Omental fat pad (tissue), 4 donors: ENCODE measurements at places on chromosomes 7 and 10. TPM values are rescaled to one million over a fixed set of nuclear protein-coding genes. Genes with fewer than 3 reads are reported as not detected.

Gene TRIM50
- not detected for total RNA-seq

Gene UNCX
- total RNA-seq, result not detected

Gene C7orf57
- not detected for total RNA-seq

Gene MET
- 24.9 TPM for total RNA-seq

Gene CTBP2
- 44.4 TPM for total RNA-seq

Gene DNAJC30
- total RNA-seq, result 4.0 TPM

Gene SP4
- 3.6 TPM for total RNA-seq

Gene NXPH1
- not detected for total RNA-seq

DNA sequence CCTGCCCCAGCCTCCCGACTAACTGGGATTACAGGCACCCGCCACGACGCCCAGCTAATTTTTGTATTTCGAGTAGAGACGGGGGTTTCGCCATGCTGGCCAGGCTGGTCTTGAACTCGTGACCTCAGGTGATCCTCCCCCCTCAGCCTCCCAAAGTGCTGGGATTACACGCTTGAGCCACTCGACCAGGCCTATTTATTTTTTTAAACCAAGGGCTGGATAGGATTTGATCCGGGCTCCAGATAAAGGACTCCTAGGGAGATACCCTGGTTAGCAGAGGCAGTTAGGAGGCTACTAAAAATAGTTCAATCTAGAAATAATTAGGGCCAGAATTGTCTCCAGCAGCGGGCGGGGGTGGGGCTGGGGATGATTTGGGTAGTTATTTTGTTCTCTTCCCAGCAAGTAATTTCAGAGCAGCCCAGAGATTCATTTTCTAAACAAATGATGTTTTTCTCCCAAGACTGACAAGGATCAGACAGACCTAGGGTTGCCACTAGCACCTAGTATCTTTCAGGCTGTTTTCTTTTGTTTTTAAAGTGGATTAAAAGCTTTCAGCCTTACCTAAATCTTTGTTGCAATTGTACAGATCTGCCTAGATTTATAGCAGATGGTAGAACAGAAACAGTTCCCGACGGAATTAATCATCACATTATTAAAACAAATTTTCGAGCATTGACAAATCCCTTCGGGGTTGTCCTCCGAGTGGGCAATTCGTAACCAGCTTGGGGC, 859 bp upstream of the SMC3 start:
- no peak for DNase-seq

DNA sequence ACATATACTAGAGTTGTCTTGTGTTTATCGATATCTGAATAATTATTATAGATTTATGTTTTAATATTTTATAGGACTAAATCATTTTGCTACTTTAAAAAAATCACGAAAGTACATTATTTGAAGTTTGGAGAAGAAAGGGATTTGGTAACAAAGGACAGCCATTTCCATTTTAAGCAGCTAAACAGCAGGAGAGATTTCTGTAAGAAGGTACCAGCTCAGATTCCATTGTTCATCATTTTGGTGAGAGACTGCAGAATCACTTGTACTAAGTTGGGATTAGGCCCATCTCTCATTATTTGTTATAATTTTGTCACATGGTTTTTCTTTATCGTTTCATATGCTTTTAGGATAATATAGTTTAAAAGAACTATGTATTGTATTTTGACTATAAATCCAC, 46.7 kb downstream of the PALS2 start:
- no peak for DNase-seq

DNA sequence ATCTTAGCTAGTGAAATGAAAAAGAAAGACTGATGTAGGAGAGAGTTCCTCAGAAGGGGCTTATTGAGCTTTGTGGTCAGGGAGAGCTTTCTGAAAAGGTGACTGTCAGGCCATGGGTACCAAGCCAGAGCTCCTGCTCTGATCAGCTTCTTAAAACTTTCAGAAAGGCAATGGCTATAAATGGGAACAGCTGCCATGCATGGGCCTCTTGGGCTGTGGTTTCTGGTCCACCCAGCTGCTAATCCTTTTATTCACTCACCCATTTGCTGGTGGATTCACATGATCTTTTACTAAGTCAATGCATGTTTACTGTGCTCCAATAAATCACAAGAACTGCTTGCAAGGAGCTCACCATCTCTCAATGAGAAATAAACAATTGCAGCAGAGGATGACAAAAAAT, 60.1 kb upstream of the ZPBP start:
- DNase-seq, result no peak

GRCh38 chr7:70681469-70682350, 450.2 kb upstream of the GALNT17 start:
- no peak for DNase-seq

- no peak for DNase-seq
These were observed 4.8 kb downstream of the STRIP2 start for GRCh38 chr7:129438839-129439651.

- DNase-seq, result no peak
These were observed 33.7 kb downstream of the DNAJC12 start for GRCh38 chr10:67804395-67804678.

- DNase-seq, result no peak
These were observed 22.1 kb upstream of the NPVF start for GRCh38 chr7:25250386-25250785.

GRCh38 chr7:69035826-69036225, 562.4 kb upstream of the AUTS2 start:
- no peak for DNase-seq

DNA sequence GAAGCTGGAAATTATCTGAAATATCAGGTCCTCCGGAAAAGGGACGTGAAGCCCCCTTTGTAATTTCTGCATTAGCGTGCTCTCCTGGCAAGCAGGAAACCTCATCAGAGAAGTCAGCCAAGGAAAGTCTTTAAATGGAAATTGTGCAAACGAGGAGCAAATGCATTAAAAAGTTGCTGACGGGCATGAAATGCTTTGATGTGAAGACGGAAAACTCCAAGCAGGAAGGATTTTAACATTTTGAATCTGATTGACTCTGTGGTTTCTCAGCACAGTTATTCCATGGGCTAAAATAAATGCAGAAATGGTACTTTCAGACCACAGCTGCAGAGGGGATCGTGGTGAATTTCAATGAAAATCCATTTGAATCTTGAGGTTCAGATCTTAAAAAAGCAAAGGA, 167.8 kb downstream of the AHR start:
- no peak for DNase-seq

DNA sequence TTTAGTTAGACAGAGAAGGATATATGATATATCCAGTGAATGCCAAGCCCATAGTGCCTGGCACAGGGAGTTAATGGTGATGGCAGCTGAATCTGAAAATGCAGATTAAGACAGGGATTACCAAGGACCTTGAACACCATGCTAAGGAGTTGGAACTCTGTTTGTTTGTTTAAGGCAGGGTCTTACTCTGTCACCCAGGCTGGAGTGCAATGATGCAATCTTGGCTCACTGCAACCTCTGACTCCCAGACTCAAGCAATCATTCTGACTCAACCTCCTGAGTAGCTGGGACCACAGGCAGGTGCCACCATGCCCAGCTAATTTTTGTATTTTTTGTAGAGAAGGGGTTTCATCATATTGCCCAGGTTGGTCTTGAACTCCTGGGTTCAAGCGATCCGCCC, 1.6 kb downstream of the AKR1D1 start:
- DNase-seq, result no peak

DNA sequence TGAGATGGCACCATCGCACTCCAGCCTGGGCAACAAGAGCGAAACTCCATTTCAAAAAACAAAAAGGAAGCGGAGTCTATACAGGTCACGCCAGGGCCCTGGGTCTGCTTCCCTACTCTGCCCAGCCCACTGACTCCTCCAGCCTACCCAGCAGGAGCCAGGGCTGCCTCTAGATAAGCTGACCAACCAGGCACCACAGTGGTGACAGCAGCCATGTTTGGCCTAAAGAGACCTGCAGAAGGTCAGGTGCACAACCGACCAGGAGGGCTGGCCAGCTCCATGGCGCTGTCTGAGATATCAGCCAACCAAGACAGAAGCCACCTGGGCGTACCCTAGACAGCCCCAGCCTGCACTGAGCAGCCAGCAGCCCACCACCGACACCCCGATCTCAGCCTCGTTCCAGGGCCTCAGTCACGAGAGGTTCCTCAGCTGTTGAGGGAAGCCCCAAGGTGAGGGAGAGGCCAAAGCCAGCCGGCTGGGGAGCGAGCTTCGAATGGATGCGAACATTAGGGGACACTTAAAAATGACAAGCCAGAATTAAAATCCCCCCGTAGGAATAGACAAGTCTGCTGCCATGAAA, 24.4 kb upstream of the PWWP2B start:
- no peak for DNase-seq

- DNase-seq, result no peak
These were observed 35.5 kb downstream of the RBM20 start for GRCh38 chr10:110679486-110680272.

DNA sequence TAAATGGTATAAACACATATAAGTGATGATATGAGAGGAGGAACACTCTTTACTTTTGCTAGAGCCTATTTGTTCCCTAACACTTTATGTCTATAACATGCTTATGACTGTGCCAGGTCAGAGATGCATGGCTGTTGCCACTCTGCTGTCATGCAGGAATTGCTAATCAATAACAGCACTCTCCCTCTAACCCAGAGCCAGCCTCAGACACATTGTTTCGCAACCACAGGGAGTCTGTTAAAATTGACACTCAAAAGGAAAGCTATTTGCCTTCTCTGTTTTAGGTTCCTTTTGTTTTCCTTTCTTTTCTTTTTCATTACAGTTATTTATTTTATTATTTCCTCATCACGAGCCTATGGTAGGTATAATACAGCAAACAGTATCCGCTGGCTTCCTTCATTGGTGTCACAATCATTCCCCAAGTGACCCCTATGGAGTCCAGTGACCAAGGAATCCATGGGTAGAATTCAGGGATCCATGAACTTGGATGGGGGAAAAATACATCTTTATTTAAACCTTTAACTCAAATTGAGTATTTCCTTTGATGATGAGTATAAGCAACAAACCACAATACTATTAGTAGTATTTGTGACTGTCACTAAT, 6.8 kb downstream of the PON2 start:
- no peak for DNase-seq

GRCh38 chr10:129032372-129033313, 434.4 kb upstream of the MGMT start:
- no peak for DNase-seq

- DNase-seq, result no peak
These were observed 359.5 kb upstream of the MKI67 start for GRCh38 chr10:128485701-128486235.

GRCh38 chr7:102883098-102883860, 29.5 kb upstream of the LRRC17 start:
- DNase-seq, result no peak

- DNase-seq, result no peak
These were observed 3.0 kb upstream of the CXCL12 start for GRCh38 chr10:44387853-44388251.
